ENCODE measurements at places on chromosomes 5 and 9.
A peak's percentile ranks its signal among the peaks of the same experiment; 100 is the strongest.

GRCh38 chr5:162657076-162657475 lies 589.5 kb downstream of the GABRG2 start:
- no peak for DNase-seq

GRCh38 chr5:59891962-59892643 lies 1.4 kb downstream of the PDE4D start:
- DNase-seq = no peak

DNA sequence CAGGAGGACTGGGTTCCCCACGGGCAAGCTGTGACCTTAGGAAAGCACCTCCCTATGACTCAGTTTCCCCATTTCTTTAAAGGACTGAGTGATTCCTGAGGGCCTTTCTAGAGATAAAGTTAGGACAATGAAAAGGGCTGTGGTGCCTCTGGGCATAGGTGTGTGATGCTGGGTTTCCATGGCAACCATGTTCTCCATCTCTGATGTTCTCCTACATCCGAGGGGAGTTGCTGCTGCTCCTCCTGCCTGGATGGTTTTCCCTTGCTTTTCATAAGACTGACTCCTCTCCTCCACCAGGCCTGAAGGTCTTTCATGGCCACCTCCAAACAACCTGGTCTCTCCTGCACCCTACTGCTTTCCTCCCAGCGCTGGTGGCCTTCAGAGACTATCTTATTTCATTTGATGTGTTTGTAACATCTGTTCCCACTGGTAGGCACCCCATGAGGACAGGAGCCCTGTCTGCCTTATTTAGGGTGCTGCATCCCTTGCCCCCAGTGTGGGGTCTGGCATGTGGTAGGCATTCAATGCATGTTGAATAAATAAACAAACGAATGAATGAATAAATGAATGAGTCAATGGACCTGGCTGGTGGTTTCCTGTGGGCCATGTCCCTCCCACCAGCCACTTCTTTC lies 112.2 kb upstream of the HAND1 start:
- no peak for DNase-seq

GRCh38 chr5:31049936-31050704 lies 143.4 kb upstream of the CDH6 start:
- DNase-seq = no peak

- no peak for DNase-seq
These were observed 38.2 kb downstream of the IPPK start for GRCh38 chr9:92631452-92632343.

GRCh38 chr5:128572051-128572929 lies 34.2 kb upstream of the FBN2 start:
- DNase-seq = no peak

- no peak for DNase-seq
These were observed 749 bp downstream of the SOWAHA start for GRCh38 chr5:132813599-132814502.

DNA sequence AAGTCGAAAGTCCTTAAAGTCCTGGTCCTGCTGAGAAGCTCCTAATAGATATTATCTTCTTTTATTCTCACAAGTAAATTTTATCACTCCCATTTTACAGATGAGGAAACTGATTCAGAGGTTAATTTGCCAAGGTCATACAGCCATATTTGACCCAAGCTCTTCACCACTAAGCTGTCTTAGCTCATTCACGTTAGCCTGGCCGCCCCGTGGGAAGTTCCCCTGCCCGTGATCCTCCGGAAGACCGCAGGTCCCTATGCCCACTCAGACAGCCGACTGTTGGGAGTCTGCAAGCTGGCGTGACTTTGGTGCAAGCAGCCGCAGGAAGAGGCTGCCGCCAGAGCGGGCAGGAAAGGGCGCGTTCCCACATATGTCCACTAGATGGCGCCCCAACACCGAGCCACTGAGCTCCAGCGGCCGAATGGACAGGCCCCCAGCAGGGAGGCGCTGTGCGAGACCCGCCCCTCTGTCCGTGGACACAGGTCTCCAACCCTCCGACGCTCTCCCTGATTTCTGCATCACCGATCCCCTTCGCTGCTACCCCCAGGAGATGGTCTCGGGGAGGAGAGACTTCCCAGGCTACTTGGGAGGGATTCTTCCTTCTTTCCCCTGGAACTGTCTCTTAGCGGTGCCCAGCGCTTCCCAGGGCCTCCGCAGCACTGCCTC lies 10.0 kb upstream of the ARAP3 start:
- peak; percentile 51 for DNase-seq

DNA sequence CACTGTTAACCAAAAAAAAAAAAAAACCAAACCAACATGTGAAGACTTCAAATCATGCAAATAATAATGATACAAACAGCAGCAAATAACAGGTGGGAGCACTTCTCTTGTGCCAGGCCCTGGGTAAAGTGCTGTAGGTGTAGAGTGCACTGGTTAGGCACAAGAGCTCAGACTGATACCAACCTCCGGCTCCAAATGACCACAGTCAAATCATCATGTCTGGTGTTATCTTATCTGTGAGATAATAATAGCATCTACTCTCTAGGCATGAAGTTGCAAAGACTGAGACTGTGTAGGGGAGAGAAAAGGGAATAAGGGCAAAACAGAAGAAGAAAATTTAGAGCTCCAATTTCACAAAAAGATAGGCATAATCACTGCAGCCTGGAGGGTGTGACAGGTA lies 159.5 kb downstream of the ARL15 start:
- no peak for DNase-seq

GRCh38 chr5:138349852-138350562 lies 2.5 kb upstream of the KDM3B start:
- DNase-seq = no peak

- no peak for DNase-seq
These were observed 131.5 kb downstream of the DOCK8 start for GRCh38 chr9:346111-346571.

DNA sequence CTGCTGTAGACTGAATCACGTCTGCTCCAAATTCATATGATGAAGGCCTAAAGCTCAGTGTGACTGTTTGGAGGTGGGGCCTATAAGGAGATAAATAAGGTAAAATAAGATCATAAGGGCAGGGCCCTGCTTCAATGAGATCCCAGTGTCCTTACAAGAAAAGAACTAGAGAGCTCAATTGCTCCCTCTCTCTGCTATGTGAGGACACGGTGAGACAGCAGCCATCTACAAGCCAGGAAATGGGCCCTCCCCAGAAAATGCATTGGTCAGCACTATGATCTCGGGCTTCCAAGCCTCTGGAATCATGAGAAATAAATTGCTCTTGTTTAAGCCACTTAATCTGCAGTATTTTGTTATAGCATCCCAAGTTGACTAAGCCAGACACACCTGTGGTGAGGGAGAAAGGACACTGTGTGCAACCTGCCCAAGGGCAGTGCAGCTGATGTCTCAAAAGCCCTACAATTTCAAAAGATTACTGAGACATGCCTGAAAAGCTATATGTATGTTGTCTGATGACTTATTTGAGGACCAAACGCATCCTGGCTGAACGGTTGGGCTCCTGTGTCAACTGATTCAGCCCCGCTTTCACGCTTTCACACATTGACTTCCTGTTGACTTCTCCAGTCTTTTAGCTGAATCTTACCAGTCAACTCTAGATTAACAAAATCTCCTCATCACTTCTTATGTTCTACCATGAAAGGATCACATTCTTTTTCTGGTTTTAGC lies 13.2 kb downstream of the GZMK start:
- peak; percentile 8 for DNase-seq

DNA sequence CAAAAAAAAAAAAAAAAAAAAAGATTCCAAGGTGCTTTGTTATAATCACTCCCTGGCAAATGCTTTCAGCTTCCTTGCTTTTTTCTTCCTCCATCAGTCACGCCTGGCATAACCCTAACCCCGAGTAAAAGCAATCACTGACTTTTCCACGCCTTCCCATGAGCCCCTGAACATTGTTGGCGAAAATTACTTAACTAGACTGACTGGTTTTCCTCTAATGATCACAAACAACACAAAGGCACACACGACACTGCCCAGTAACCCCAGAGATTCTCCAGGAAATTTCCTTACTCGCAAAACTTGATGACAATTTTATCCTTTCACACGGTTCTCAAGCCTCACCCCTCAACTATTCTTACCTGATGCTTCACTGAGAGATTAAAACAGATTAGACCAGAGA lies 11.4 kb upstream of the PTGR1 start:
- no peak for DNase-seq

DNA sequence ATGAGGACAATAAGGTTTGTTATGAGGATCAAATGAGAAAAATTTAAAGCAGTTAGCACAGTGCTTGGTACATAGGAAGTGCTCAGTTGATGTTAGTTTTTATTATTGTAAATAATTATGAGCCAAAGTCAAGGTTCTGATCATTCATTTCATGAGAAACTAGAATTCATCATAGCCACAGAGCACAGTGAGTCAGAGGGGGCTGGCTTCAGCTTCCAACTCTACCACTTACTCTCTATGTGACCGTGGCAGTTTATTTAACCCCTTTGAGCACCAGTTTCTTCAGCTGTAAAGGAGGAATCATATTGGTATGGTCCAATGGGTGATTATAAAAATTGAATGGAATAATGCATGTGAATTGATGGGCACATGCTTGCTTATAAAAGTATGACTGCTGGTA lies 39.4 kb downstream of the KLHL3 start:
- DNase-seq = no peak

DNA sequence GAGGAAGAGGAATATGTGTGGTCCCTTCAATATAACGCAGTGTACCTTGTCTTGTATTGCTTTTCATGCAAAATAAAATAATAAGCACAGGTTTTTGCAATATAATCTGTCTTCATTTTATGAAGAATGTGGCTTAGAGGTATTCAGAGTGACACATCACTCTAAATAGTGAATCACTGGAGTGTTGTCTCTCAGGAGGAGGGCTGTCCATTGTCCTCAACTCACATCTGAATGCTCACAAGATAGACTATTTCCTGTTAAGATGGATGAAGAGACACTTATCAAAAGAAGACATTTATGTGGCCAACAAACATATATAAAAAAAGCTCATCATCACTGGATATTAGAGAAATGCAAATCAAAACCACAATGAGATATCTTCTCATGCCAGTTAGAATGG lies 1147.5 kb upstream of the C9orf72 start:
- DNase-seq = no peak

- DNase-seq = no peak
These were observed 50.4 kb upstream of the SYNPO start for GRCh38 chr5:150589862-150590601.

GRCh38 chr5:78512435-78512834 lies 136.1 kb downstream of the LHFPL2 start:
- DNase-seq = no peak

DNA sequence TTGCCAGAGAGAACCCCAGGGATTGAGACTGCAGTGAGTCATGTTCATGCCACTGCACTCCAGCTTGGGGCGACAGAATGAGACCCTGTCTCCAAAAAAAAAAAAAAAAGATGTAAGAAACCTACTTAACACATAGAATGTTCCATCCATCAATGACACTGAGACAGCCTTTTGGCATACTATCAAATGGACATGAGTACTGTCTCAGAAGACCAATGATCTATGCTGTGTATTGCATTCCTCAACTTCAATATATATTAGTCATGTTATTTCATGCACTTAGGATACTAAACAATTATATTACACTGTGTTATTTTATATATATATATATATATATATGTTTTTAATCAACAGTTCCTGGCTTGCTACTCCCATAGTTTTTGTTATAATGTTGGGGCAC lies 57.1 kb upstream of the ANKH start:
- no peak for DNase-seq

GRCh38 chr9:121450241-121450640 lies 49.4 kb downstream of the GGTA1 start:
- DNase-seq = no peak

DNA sequence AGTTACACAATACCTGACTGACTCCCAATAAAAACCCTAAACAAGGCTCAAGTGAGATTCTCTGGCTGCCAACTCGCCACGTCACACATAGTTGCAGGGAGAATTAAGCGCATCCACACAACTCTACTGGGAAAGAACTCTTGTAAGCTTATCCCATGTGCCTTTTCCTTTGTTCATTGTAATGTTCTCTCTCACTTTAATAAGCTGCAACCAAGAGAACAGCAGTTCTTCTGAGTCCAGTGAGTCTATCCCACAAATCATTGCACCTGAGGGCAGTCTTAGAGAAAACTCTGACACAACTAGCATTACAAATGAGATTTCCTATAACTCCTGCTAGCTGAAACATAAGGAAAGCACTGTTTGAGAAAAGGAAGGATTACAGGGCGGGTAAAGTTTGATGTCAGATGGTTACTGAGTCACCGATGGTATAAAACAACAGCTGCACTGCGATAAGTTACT lies 27.4 kb downstream of the CENPK start:
- no peak for DNase-seq

DNA sequence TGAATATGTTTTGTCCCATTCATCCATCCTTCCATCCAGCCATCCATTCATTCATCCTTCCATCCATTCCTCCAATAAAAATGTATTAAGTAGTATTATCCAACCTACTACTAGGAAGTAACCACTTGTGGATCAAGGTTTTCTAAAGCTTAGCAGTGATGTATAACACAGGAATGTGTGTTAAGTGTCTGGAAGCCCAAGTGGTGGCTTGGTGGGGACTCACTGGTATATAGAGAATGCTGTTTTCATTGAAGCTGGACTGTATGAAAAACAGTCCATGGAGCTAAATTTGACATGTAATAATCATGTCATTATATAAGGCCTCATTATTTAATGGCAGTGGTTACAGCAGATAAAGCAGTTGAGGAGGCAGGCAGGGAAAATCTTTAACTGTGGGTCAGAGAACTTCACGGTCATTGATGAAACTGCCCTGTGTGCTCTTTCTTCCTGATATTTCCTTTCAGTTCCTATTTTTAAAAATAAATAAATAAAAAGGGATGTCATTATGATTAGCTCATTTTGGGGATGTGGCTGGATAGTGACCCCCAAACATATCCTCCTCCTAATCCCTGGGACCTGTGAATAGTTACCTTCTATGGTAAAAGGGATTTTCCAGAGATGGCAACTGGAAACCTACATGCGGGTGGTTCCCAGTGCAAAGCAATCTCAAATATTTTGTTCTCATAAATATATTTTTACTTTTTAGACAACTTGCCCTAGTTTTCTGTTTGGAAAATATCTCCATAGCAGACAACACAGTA lies 82.3 kb downstream of the DAPK1 start:
- DNase-seq = no peak

DNA sequence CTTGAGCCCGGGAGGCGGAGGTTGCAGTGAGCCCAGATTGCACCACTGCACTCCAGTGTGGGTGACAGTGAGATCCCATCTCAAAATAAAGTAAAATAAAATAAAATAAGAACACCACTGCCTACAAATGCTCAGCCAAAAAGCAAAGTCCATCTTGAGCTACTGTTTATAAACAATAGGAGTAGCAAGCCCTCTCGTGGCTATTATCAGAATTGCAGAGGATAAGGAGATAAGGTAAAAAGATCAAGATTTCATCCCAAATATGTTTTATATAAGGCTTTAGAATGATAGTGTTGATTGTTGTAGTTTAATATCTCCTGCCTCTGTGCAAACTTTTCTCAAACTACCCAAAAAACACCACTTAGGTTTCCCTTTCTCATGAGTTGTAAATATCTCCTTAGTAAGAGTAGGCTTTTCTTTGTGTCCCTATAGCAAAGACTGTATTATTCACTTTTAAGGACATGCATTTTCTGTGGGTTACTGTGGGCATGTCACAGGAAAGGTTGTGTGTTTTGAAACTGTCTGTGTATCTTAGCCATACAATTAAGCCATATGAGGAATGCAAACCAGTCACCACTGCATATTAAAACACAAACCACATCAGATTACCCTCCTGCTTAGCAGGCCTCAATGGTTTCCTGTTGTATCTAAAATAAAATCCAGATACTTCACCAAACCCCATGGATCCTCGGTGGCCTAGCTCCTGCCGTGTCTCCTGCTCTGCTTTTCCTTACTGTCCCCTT lies 31.8 kb upstream of the CKS2 start:
- DNase-seq = peak; percentile 36

GRCh38 chr9:100472788-100473275 lies at the start of gene TMEFF1:
TSS of gene TMEFF1 (plus strand) at chr9:100473149. CDS start at chr9:100473545, 396 bp downstream.
- DNase-seq = no peak
